ENCODE measurements at places on chromosomes 2 and 18. TPM values are rescaled to one million over a fixed set of nuclear protein-coding genes. Genes with fewer than 3 reads are reported as not detected.

Gene CHCHD5
- total RNA-seq, result 11.0 TPM

Gene GPR155
- total RNA-seq, result 6.4 TPM

Gene SERPINB7
- 3.0 TPM for total RNA-seq

Gene NDC80
- 9.7 TPM for total RNA-seq

Gene KRTCAP3
- not detected for total RNA-seq

Gene RAD51AP2
- under 0.01 TPM for total RNA-seq

Gene BZW1
- 425 TPM for total RNA-seq

Gene FLACC1
- 1.3 TPM for total RNA-seq

Gene NCL
- total RNA-seq, result 97.6 TPM

Gene C18orf32
- 11.9 TPM for total RNA-seq

Gene FAM124B
- not detected for total RNA-seq

Gene GAREM2
- total RNA-seq, result 0.66 TPM

Gene NEU4
- not detected for total RNA-seq

Gene TEX44
- total RNA-seq, result not detected
